HTR-8/SVneo (cell line): ENCODE measurements at places on chromosomes 3 and 15.
A peak's percentile ranks its signal among the peaks of the same experiment; 100 is the strongest.

GRCh38 chr3:27166888-27167287, 202.3 kb downstream of the NEK10 start:
- peak; percentile 25 for DNase-seq

DNA sequence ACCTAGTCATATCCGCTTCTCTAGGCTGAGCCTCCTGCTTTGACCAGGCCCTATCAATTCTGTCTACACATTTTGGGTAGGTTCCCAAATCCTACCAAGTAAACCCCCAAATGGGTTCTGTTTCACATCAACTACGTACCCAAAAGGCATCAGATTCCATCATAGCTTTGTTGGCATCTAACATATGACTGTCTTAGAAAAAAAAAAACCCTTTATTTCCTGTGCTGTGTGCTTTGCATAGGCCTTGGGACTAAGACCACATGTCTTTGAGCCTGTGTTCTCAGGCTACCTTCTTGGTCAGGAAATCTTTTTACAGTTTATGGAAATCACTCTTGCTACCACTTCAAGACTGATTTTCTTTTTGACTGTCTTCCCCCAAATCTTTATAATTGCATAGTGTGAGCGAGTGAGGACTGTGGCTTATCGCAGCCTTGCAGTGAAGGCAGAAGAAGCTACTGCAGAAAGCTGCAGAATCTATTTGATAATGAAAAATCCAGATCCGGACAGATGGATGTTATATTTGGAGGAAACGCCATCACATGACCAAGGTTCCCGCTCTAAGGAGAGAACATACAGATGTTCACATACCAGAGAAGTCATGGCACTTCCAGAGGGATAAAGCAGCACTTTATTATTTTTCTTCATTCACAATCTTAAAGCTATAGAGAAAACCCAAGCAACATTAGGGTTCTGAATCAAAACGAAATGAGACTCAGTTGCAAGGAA, 111.2 kb downstream of the EOMES start:
- DNase-seq = no peak

DNA sequence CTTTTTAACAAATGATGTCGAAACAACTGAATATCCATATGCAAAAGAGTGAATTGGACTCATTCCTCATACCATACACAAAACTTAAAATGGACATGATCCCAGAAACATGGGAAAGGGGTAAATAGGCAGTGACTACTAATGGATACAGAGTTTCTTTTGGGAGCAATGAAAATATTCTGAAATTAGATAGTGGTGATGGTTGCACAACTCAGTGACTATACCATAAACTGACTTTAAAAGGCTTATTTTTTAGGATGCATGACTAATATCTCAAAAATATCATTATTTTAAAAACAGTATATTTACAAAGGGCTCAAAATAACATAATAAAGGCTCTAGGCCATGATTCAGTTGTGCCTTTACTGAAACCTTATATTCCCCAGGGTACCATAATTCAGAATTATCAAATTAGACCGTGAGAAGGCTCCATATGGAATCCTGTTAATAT, 16.3 kb upstream of the ATP13A3 start:
- DNase-seq = no peak

DNA sequence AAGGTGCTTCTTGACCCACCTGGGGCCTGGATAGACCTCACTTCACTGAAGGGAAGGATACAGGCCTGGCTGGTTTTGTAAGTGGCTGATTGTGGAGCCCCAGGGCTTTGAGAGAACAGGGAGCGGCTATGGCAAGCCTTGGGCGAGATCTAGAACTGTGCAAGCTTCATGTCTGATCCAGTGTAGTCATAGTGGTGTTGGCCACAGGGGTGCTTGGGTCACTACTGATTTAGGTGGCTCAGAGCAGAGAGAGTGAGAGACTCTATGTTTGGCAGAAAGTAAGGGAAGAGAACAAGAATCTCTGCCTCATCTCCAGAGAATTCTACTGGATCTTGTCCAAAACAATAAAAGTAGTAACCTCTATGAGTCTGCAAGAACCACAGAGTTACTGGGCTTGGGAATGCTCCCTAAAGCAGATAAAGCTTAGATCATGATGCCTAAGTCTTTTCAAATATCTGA, 394.2 kb upstream of the EPHA3 start:
- DNase-seq = no peak

GRCh38 chr15:40281801-40282146, 1.1 kb downstream of the ANKRD63 start:
- no peak for DNase-seq

DNA sequence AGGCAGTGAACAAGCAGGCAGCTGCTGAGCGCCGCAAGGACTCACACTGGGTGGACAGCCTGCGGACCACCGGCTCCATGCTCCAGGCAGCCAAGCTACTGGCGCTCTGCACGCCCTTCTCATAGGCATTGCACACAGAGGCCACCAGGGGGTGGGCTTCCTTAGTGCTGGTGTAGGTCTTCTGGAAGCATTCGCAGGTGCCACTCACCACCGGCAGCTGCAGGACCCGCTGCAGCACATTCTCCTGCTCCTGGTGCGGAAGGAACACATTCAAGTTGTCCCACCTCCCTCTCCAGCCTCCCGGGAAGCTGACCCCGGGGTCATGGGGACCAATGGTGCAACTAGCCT, 6.0 kb downstream of the PLIN1 start:
- DNase-seq = peak; percentile 26
